ENCODE measurements at places on chromosomes 2 and 18.

- no peak for DNase-seq
Measured at GRCh38 chr18:6757931-6758330, 28.4 kb downstream of the ARHGAP28 start.

DNA sequence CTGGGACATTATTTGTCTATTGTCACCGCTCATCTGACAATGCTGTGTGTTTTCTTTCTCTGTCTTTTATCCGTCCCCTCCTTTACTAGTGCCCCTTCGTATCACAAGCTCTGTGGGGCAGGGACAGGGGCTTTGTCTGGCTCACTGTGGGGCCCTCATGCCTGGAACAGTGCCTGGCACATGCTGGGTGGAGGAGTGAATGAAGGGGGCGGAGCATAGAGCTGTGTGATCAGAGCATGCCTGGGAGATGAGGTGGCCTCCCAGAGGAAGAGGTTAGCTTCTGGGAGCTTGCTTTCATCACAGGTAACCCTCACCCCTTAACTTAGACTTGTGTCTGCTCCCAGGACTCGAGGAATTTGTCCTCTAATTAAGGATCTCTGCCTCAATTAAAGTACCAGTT lies 16.4 kb downstream of the MTCL1 start:
- DNase-seq = no peak

DNA sequence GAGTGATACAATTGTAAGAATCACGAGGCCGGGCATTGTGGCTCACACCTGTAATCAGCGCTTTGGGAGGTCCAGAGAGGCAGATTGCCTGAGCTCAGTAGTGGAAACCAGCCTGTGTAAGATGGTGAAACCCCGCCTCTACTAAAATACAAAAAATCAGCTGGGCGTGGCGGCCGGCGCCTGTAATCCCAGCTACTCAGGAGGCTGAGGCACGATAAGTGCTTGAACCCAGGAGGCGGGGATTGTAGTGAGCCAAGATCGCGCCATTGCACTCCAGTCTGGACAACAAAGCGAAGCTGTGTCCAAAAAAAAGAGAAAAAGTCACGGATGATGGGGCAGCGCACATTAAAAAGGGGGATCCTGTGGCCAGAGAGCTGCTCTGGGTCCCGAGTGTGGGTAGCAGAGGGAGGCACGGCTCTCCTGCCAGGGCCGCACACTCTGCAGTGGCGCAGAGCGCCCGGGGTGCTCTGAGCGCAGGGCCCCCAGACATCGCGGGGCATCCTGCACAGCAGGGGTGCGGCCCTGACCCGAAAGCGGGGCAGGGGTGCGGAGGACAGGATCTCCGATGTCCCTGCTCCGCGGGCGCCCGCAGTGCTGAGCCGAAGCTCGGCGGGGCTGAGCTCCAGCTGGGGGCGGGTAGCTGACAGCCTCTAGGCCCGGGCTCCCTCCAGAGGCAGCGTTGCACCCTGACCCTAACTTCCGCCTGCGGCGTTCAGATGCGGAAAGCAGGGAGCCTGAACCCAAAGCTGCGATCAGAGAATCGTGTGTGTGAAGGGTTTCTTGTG lies 30.4 kb upstream of the RAB6D start:
- peak; percentile 56 for DNase-seq

- no peak for DNase-seq
Measured at GRCh38 chr2:23636426-23636825, 251.4 kb downstream of the KLHL29 start.

DNA sequence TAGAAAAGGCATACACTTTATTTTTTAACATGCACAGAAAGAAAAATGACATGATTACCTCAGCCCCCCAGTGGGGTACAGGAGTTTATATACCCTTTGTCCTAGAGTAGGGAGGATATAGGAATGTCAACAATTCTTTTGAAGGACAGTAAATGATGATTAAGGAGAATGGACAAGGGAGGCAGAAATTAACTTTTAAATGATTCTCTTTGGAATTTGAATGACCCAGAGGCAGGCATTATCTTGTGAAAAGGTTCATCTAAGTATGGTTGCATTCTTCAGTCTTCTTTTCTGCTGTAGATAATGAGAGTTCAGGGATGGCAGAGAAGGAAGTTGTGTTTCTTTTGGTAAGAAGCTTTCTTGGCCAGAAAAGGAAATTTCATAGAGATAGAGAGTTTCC lies 971.3 kb downstream of the CNTNAP5 start:
- DNase-seq = no peak

DNA sequence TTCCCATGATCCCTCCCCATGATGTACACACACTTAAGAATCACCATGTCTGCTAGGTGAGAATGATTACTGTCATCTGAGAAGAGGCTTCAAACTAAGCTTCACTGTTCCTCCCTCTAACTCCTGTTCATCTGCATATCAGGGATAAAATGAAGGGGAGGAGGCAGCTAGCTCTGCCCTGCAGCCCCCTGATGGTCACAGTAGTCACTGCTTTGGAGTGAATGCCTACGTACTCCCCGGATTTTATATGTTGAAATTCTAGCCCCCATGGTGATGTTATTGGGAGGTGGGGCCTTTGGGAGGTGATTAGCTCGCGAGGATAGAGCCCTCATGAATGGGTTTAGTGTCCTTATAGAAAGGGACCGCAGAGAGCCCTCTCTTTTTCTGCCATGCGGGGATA lies 156.4 kb downstream of the NCKAP5 start:
- DNase-seq = no peak

- no peak for DNase-seq
Measured at GRCh38 chr18:21300908-21301200, 58.8 kb downstream of the GREB1L start.

DNA sequence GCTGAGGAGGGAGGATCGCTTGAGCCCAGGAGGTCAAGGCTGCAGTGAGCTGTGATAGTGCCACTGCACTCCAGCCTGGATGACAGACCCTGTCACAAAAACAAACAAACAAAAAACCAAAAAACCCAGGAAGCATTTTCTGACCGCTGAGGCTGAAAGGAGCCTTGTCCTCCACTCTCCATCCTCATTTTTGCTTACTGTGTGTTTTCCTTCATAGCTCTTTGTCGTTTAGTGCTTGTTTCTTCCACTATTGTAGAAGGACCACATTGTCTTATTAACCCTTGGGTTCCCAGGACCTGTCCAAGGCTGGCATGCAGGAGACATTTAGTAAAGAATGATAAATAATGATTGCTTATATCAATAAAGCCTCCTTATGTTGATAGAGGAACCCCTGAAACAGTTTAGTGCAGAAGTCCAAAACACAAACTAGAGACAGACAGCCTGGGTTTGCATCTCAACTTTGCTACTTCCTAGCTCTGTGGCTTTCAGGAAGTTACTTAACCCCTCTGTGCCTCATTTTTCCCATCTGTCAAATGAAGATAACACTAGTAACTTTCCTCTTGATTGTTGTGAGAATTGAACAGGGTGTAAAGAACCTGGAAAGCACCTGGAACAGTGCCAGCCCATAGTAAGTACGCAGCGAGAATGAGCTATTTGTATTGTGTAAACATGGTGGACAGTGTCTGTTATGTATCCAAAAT lies 126.0 kb downstream of the LPIN1 start:
- no peak for DNase-seq

- peak; percentile 15 for DNase-seq
Measured at GRCh38 chr2:230916218-230916617, 8.8 kb downstream of the GPR55 start.

GRCh38 chr2:130832296-130832940 lies 4.3 kb upstream of the ARHGEF4 start:
- no peak for DNase-seq

- no peak for DNase-seq
Measured at GRCh38 chr2:26892922-26893524, 45.1 kb downstream of the DPYSL5 start.

GRCh38 chr2:117128461-117128860 lies 686.0 kb upstream of the DDX18 start:
- DNase-seq = no peak

GRCh38 chr2:149363958-149364357 lies 33.6 kb downstream of the LYPD6 start:
- DNase-seq = no peak

GRCh38 chr2:52054824-52055223 lies 1022.9 kb upstream of the NRXN1 start:
- DNase-seq = no peak

DNA sequence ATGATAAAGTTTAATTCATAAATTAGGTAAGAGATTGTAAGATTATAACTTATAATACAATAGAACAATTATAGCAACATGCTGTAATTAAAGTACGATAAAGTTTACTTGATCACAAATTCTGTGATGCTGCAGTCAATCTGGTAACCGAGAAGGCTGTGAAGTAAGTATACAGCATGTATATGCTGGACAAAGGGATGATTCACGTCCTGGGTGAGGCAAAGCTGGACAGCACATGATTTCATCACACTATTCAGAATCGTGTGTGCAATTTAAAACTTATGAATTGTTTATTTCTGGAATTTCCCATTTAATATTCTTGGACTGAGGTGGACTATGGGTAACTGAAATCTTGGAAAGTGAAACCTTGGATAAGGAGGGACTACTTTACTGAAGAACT lies 522.2 kb upstream of the CNTNAP5 start:
- no peak for DNase-seq

DNA sequence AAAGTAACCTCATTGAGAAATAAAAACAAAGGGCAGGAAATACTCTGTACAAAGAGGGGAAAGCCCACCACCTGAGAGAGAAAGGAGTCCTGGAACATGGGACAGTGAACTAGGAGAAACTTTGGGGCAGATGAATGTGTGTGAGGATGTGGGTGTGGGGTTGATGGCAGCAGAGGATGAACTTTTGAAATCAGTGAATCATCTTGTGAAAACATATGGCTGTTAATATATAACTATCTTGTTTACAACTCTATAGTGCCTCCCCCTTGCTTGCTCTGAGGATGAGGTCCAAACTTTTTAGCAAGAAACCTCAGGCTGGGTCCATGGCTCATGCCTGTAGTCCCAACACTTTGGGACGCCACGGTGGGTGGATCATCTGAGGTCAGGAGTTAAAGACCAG lies 171.8 kb upstream of the LHCGR start:
- DNase-seq = no peak

GRCh38 chr2:57936216-57936615 lies 110.4 kb upstream of the VRK2 start:
- no peak for DNase-seq

DNA sequence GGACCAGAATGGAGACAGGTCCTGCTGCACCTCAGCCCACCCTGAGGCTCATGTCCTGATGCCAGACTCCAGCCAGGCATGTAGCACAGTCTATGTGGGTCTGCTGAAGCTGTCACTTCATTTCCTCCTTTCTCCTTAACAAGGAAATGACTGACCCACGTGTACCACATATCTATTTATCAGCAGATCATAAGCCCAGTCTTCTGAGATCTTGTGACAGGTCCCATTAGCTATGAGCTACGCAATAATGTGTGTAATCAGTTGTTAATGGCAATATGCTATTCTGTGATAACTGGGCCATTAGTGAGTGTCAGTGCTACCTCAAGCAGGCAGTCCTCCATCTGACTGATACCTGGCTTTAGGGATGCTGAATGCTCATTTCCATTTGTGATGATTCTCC lies 615.3 kb downstream of the BCL11A start:
- no peak for DNase-seq

DNA sequence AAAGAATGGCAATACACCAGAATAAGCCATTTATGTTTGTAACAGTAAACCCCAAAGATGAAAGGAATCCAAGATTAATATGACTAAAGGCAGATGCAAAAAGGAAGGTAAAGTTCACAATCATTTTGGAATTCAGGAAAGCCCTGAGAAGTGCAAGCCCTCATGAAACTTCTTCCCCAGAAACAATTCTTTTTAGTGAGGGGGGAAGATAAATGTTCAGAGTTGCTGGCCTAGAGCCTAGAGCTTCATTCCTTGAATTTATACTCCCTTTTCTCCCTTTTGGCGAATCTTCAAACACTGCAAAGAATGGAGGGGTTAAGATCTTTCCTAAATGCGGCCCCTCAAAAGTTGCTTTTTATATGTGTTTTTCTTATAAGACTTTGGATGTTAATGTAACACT lies 368.8 kb downstream of the MEIS1 start:
- DNase-seq = no peak

GRCh38 chr2:8215982-8216381 lies 465.9 kb upstream of the ID2 start:
- DNase-seq = no peak

Measured in activated naive CD4-positive, alpha-beta T cell treated with anti-CD3 and anti-CD28 coated beads, Interleukin-2, amount 10 ng/mL, durations not matched to agents 7 days and 5 days (primary cell).